ENCODE measurements at places on chromosomes 12 and 14.
A peak's percentile ranks its signal among the peaks of the same experiment; 100 is the strongest.

- DNase-seq: no peak
Measured at GRCh38 chr12:3973269-3973884, 100.2 kb upstream of the PARP11 start.

DNA sequence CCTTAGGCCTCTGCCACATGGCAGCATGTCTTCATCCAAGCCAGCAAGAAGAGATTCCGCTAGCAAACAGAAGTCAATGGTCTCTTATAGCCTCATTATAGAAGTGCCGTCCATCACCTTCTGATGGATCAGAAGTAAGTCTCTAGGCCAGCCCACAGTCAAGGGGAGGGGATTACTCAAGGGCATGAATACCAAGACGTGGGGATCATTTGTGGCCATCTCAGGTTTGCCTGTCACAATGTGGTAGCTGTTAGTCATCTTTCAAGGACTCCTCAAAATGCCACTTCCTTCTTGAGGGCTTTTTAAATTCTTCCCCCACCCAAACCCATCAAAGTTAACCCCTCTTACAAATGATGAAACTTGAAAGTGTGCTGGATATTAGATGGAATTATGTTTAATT lies 8.1 kb upstream of the ADCY6 start:
- DNase-seq: no peak

DNA sequence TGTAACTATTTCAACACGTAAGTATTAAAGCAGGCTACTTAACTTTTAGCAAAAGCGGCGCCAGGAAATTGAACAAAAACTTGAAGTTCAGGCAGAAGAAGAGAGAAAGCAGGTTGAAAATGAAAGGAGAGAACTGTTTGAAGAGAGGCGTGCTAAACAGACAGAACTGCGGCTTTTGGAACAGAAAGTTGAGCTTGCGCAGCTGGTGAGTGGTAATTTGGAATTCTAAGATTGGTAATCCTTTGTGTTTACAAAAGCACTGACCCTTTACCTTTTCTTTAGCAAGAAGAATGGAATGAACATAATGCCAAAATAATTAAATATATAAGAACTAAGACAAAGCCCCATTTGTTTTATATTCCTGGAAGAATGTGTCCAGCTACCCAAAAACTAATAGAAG lies 4.0 kb downstream of the PNN start:
- no peak for DNase-seq

- DNase-seq: no peak
Measured at GRCh38 chr14:48876806-48877340, 709.3 kb downstream of the RPS29 start.

- DNase-seq: no peak
Measured at GRCh38 chr12:49515266-49515665, 23.6 kb upstream of the KCNH3 start.

GRCh38 chr12:132163911-132164288 lies 19.6 kb downstream of the NOC4L start:
- DNase-seq: peak; percentile 54

DNA sequence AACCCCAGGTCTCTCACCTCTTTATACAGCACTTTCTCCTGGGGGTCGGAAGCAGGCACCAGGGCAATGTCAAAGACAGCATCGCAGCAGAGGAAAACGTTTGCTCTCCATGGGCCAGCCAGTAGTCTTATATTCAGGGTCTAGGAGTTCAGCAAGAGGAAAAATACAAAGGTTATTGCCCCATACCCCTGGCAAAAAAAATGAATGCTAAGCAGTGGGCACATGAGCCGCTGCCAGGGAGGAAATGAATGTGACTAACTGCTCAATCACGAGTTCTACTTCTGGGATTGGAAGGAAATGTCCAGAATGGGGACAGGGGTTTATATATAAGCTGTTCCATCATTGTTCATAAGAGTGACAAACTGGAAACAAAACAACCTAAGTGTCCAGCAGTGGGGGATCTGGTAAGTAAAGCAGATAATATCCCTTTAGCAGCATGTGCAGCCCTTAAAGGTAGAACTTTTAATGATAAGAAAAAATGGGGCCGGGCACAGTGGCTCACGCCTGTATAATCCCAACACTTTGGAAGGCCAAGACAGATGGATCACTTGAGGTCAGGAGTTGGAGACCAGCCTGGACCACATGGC lies 53.8 kb downstream of the PHETA1 start:
- no peak for DNase-seq

- no peak for DNase-seq
Measured at GRCh38 chr14:50023671-50024490, 92.5 kb downstream of the VCPKMT start.

DNA sequence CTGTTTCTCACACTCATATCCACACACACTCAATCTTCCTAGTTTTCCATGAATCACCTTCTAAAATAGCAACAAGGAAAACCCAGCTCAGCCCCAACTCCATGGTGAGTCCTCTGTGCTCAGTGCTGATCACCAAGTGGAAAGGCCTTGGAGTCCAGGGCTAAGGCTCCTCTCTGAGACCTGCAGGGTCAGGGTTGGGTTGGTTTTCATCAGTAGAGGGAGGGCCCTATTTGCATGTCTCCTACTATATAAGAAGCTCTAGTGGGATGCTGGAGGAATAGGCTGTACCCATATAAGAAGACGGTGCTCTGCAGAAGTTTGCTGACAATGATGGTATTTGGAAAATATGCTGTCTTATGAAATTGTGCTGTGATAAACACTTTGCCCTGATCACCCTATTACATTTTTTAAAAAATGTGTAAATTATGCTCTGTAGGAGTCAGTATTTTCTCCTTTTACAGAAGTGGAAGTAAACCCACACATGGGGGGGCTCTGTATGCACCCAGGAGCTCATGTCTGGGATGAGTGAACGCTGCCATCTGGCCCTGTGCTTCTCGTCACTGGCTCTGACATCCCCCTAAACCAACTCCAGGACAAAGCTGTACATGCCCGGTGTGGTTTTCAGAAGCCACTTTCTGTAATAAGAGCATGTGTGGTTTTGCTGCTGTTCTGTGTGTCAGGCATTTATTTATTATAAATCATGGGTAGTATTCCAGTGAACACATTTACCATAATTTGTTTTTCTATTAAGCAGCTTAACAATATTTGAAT lies 536.3 kb downstream of the TMEM121 start:
- DNase-seq: no peak

DNA sequence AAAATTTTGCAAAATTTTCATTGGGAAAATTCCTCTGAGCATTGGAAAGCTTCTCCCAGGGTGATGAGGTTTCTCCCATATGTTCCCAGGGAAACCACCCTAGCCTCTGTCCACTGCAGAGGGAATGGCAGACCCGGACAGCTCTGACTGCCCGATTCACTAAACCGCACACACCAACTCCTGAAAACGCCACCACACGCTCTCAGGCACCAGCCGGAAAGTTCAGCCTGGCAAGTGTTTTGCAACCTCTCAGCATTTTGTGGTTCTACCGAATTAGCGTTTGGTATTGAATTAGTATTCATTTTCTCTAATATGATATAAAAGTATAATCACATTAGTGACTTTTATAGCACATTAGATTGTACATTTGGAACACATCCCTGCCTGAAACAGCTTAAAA lies 213.4 kb downstream of the PHETA1 start:
- DNase-seq: no peak

GRCh38 chr12:131403676-131404075 lies 307.2 kb upstream of the SFSWAP start:
- no peak for DNase-seq

DNA sequence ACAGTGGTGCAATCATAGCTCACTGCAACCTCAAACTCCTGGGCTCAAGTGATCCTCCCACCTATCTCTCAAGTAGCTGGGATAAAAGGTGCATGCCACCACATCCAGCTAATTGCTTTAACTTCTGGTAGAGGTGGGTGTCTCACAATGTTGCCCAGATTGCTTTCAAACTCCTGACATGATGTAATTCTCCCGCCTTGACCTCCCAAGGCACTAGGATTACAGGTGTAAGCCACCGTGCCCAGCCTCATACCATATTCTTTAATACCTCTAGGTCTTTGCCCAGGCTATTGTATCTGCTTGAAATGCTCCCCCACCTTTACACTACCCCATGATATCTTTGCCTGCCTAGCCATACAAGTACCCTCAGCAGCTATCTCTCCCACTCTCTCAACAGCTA lies 11.3 kb downstream of the R3HDM2 start:
- no peak for DNase-seq

DNA sequence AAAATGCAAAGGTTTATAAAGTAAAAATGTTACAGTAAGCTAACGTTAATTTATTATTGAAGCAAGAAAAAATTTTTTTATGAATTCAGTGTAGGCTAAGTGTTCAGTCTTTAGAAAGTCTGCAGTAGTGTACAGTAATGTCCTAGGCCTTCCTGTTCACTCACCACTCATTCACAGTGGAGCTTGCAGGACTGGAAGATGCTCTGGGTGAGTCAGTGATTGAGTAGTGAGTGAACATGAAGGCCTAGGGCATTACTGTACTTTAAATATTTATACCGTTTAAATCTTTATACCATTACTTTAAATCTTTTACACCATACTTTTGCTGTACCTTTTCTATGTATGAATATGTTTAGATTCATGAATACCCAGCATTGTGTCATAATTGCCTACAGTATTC lies 120.3 kb upstream of the SLC38A4 start:
- DNase-seq: no peak

DNA sequence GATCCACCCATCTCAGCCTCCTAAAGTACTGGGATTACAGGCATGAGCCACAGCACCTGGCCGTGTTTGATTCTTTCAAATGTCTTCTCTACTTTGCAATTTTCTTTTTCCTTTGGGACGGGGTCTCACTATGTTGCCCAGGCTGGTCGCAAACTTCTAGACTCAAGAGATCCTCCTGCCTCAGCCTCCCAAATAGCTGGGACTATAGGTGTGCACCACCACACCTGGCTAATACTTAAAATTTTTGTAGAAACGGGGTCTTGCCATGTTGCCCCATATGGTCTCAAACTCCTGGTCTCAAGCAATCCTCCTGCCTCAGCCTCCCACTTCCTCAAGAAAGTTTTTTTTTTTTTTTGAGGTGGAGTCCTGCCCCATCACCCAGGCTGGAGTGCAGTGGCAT lies 1.7 kb downstream of the GATC start:
- DNase-seq: no peak

DNA sequence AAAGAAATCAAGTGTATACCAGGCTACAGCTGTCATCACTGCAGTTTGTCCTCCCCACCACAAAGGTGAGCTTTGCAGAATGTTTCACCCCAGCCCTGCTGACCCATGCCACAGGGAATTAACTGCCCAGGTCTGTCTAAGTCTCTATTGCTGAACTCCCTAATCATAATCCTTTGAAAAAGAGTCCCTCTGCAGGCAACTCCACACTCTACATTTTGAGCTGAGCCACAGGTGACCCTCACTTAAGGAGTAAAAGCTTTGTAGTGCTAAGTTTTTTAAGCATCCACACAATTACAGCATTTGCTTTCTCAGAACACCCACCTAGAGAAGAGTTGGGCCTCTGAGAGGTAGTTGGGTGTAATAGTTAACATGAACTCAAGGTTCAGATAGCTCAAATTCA lies 90.0 kb downstream of the C12orf50 start:
- DNase-seq: no peak

DNA sequence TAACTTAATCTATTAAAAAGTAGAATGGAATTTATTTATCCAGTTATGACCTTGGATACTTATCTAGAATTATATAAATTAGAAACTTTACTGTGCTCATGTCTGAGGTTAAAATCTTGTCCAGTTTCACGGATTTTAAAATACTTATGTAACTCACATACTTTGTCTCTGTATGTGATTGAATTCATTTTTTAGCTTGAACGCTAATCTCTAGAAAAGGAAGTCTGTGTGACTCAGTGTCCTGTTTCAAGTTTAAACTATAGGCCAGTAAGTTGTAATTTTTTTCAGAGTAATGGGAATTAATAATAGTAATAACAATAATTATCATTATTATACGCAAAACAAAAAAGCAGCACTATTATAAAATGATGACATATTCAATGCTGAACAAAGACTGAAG lies 168.6 kb downstream of the CPNE8 start:
- no peak for DNase-seq

DNA sequence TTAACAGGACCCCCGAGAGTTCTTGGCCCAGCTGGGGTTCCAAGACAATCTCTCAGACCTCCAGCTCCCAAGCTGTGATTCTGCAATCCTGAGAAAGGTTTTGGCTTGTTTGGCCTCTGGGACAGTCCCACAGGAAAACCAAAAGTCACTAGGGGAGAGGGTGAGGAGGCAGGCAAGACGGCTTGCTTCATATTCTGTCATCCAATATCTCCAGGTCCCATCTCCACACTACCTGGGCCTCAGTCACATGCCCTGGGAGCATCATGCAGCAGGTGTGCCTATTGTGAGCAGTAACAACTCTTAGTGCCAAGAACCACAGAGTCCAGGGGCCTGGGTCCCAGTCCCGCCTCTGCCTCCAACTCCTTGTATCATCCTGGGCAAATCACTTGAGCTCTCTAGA lies 1.7 kb downstream of the KRT79 start:
- no peak for DNase-seq

- DNase-seq: no peak
Measured at GRCh38 chr14:29716150-29716549, 211.5 kb downstream of the PRKD1 start.

GRCh38 chr14:90179357-90179756 lies 77.0 kb upstream of the PSMC1 start:
- DNase-seq: peak; percentile 28

DNA sequence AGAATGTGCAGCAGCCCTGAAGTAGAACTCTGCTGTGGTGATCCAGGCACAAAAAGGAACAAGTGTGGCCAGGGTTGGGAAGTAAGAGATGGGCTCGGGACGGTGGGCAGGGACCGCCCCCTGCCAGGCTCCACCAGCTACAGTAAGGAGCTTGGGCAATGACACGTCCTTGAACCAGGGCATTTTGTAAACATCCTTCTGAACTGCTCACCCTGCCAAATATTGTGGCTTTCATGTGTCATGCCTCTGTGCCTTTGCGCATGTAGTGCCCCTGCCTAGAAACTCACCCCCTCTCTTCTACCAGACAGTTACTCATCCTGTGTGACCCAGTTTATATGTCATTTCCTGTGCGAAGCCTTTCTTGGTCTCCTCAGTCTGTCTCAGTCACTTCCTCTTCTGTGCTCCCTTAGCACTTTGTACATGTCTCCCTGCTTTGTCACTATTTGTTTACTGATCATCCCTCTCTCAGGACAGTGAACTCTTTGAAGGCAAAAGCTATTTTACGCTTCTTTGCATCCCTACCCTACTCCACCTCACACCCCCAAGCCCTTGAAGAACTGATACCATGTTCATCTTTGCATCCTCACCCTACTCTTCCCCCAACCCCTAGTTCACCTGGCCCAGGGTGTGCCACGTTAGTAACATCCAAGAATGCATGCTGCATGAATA lies 108.9 kb upstream of the PLEKHG7 start:
- DNase-seq: no peak
